HS-5 (cell line): ENCODE measurements at places on chromosomes 16 and 17.

DNA sequence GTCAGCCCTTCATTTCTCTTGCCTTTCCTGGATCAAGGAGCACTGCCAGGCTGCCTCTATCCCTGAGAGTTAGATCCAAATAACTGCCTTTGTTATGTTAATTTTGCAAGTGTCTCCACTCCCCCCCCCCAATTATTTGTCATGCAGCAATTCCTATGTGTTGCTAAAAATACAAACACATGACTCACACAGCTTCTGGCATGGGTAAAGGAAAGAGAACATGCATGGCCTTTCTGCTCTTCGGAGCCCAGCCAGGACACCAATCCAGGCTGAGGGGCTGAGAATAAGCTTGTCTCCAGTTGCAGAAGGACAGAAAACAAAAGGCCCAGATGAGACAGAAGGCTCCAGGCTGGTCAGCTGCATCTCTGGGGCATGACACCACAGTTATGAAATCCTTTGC lies 148.0 kb upstream of the TNRC6C start:
- no peak for DNase-seq

DNA sequence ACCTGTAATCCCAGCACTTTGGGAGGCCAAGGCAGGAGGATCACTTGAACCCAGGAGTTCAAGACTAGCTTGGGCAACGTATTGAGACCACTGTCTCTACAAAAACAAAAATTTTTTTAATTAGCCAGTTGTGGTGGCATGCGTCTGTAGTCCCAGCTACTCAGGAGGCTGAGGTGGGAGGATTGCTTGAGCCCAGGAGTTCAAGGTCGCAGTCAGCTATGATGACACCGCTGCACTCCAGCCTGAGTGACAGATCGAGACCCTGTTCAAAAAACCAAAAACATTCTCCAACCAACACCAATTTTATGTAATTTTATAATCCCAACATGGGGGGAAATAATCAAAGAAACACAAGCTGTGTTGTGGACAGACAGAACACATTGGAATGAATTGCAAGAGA lies 54.6 kb upstream of the TNRC6A start:
- DNase-seq: no peak

- no peak for DNase-seq
Measured at GRCh38 chr17:56159826-56160380, 6.6 kb downstream of the ANKFN1 start.

- peak; percentile 95 for DNase-seq
Measured at GRCh38 chr17:50289991-50290702, 15.9 kb downstream of the TMEM92 start.

GRCh38 chr16:89170346-89171215 lies 967 bp upstream of the CDH15 start:
- no peak for DNase-seq

DNA sequence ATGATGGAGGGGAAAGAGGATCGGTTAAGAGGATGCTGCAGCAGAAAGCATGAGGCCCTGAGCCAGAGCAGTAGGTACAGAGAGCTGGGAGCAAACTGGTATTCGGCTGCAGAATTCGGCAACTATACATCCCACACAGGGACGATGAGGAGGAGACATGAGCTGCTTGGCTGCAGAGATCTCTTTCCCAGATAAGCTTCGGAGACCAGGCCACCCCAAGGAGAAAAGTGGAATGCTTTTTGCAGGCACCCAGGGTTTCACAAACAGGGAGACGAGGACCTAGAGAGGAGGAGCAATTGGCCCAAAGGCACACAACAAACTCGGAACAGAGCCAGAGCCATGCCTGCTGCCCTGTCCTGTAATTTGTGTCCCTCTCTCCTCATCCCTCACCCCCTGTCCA lies 62.0 kb downstream of the TMEM132E start:
- DNase-seq: no peak

DNA sequence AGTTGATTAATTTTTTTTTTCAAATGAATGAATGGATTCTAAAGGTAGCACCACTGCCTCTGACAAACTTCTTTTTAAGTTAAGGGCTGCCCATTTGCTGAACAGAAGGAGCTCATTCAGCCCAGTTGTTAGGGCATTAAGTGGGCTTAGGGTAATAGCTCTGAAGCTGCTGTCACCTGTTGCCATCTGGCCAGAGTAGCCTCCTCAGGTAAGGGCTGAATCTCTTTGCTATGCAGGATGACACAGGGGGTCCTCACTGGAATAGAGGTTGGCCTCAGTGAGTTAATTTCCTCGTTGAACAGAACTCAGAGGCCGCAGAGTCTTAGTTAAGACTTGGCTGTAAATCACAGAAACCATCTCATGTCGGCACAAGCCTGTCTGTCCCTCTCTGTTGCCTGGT lies 232.8 kb downstream of the CCDC182 start:
- DNase-seq: no peak

DNA sequence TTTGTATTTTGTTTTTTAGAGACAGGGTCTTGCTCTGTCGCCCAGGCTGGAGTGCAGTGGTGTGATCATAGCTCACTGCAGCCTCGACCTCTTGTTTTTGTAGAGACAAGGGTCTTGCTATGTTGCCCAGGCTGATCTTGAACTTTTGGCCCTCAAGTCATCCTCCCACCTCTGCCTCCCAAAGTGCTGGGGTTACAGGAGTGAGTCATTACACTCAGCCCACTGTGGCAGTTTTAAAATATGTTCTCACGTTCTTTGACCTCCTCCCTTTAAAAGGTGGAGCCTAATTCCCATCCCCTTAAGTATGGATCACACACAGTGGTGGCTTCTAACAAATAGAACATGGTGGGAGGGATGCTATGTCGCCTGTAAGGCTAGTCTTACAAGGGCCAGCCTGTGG lies 67.7 kb downstream of the ZDHHC7 start:
- no peak for DNase-seq

DNA sequence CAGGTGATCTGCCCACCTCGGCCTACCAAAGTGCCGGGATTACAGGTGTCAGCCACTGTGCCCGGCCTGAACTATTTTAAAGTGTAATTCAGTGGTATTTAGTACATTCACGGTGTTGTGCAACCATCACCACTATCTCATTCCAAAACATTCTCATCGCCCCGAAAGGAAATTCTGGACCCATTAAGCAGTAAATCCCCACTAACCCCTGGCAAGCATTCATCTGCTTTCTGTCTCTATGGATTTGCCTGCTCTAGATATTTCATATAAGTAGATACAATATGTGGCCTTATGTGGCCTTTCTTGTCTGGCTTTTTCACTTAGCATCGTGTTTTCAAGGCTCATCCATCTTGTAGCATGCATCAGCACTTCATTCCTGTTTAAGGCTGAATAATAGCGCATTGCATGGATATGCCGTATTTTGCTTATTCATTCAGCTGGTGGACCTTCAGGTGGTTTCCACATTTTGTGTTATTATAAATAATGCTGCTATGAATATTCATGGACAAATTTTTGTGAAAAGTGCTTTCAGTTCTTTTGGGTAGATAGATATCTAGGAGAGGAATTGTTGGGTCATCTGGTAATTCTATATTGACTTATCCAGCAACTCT lies 8.4 kb upstream of the HERPUD1 start:
- DNase-seq: no peak

DNA sequence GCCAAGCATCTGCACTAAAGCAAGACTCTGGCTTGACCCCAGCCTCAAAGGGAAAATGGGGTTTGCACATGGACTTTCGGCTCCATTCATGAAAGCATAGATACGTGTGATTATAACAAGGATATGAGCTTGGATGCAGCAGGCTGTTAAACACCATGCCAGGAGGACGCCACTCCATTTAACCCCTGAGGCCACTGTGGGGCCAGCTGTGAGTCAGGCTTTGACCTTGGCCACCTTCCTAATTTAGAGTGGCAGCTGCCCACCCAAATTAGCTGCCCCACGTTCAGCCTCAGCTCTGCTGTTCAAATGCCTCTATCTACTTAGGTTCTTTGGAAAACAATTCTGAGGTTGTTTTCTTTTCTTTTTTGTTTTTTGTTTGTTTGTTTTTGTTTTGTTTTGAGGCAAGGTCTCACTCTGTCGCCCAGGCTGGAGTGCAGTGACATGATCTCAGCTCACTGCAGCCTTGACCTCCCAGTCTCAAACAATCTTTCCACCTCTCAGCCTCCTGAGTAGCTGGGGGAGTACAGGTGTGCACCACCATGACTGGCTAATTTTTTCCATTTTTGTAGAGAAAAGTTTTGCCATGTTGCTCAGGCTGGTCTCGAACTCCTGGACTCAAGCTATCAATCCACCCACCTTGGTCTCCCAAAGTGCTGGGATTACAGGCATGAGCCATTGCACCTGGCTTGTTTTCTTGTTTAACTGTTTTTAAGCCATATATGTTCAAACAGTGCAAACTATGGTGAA lies 23.2 kb upstream of the KIFC3 start:
- no peak for DNase-seq

DNA sequence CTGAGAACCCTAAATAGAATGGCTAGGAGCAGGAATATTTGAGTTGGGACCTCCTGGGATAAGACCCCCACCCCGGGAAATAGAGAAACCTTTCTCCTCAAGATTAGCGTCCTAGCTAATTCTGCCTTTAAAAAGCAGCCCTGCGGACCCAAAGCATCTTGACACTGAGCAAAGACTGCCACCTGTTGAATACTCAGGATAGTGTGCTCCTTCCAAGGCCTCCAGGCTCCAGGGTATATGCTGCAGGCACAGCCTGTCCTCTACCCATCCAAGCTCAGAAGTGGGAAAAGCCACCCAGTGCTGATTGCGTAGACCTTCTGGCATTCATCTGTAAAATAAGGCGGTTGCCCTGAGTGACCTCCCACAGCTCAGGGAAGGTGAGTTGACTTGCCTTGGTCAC lies 456.2 kb upstream of the DYNLRB2 start:
- DNase-seq: no peak

GRCh38 chr17:56096026-56096810 lies 57.1 kb upstream of the ANKFN1 start:
- DNase-seq: no peak

DNA sequence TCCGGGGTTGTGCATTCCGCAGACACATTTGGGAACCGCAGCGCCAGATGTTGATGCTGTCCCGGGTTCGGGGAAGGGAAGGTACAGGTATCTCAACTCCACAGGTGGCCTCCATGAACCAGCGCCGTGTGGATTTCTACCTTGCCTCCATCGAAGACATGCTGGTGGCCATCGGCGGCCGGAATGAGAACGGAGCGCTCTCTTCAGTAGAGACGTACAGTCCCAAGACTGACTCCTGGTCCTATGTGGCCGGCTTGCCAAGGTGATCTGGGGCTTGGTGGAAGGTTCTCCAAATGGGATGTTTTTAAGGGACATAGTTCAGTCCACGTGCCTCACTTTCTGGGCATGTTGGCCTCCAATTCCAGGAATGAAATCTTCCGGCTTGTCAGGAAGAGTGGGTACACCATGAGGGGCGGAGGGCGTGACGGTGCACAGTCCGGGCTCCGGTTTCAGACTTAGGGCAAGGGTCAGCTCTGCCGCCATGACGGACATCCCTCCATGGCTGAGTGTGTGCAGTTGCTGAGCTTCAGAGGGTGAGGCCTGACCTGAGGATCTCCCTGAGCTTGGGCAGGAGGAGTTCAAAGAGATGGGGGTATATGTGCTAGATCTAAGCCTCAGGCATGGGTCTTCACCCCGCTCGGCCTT lies 11.5 kb downstream of the KLHL36 start:
- DNase-seq: no peak

DNA sequence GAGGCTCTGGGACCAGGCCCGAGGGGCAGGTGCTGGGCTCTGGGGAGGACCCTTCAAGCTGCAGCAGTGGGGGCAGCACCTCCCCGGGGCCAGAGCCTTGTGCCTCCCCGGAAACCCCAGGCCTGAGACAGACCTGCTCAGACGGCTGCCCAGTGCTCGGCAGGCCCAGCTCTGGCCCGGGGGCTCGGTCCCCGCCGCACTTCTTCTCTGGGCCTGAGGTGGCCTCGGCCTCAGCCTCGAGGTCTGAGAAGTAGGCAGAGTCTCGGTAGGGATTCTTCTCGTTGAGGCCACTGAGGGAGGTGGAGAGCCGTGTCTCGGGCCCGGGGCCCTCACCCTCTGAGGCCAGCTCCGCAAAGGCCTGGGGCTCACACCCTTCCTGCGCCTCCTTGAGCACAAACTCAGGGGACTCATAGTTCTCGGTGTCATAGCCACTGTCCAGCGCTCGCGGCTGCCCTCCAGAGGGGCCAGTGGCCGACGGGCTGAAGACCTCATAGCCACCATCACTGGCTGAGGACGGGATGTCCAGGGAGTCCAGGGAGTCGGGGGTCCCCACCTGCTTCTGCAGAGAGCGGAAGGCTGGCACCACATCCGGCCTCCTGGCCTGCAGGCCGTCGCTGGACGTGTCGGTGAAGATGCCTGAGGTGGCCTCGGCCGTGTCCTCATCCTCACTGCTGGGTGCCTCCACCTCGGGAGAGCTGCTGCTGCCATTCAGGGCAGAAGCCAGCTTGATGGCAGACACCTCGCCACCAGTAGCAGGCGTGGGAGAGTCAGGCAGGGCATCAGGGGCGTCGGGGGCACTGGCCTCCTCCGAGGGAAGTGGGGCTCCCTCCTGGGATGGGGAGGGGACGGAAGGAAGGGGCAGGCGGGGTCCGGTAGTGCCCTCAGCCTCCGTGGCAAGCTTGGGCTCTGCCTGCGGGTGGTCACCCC lies 44.3 kb upstream of the PVALEF start:
- no peak for DNase-seq

GRCh38 chr16:49608779-49609178 lies 235.2 kb downstream of the C16orf78 start:
- no peak for DNase-seq

DNA sequence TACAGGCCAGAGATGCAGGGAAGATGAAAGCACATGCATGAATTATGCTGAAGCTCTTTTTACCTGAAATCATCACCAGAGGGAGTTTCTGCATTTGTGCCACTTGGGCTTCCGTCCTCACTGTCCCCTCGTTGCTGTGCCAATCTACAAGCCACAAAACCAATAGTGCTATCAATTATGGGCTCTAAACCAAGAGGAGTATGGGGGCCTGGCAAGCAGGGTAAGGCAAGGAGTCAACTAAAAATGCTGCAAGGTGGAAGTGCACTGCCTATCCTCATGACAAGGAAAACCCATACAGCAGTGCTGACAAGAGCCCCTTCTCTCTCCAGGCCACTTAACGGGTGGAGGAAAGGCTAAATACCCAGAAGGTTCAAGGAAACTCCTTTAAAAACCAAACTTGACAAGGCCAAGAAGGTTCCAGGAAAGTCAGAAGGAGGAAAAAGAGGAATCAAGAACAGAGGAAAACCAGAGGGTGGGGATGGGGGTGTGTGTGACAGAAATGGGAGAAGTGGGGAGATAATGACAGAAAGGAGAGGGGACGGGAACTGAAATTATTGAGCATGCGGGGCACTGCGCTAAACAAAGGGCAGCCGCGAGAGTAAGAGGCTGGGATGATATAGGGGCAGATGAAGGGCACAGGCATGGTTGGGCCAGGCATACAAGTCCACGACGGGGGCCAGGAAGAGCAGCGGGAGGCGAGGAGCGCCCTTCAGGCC lies 674 bp downstream of the C17orf75 start:
- no peak for DNase-seq
